Mesendoderm (in vitro differentiated cells): ENCODE measurements at places on chromosomes 1 and 21.

GRCh38 chr1:8765198-8765597, 52.2 kb downstream of the RERE start:
- no peak for DNase-seq

GRCh38 chr1:202189918-202190715, 3.5 kb upstream of the LGR6 start:
- DNase-seq, result peak; percentile 56

DNA sequence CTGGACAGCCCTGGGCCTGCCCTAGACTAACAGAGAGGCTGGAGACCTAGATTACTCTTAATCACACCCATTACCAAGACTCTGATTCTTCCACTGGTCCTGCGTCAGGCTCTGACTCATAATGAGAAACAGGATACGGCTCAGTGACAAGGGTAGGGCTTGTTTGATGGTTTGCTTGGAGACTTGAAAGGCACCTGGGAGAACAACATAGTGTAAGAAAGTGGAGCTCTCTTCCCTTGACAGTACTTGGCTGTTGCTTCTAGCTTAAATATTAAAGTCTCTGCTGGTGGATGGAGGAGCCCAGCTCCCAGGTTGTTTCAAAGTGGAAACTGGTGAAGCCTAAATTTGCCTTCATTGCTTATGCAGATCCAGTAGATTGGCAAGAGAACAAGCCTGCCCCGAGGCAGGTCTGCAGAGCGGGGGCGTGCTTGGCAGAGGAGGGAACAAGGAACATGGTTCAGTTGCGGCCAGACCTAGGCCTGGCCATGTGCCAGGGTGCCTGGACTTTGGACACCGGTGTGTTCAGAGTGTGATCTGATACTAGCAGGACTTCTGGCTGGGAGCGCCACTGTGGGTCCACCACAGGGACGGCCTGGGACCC, 480.6 kb downstream of the CAMTA1 start:
- DNase-seq, result no peak

DNA sequence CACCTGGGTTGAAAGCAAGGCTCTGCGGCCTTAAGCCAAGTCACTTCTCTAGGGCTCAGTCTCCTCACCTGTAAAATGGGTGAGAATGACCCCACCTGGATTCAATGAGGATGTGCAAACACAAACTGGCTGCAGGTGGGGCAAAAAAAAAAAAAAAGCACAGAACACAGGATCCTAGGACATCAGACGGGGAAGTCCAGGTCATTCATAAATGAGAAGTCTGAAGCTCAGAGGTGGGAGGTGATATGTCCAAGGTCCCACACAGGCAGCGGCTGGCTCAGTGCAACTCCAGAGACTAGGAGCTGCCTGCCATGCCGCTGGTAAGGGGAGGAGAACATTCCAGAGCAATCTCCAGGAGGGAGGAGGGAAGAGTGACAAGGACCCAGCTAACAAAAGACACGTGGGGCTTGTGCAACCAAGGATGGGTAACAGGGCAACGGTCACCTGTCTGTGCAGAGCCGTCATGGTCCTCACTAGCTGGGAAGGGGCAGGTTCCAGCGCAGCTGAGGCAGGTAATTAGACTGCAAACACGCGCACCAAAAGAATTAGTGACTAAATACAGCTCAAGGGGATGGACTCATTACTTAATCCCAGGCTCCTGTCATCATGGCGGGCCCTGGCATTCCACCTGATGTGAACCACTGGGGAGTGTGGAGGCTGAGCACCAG, 19.5 kb downstream of the IFFO2 start:
- DNase-seq, result peak; percentile 49

DNA sequence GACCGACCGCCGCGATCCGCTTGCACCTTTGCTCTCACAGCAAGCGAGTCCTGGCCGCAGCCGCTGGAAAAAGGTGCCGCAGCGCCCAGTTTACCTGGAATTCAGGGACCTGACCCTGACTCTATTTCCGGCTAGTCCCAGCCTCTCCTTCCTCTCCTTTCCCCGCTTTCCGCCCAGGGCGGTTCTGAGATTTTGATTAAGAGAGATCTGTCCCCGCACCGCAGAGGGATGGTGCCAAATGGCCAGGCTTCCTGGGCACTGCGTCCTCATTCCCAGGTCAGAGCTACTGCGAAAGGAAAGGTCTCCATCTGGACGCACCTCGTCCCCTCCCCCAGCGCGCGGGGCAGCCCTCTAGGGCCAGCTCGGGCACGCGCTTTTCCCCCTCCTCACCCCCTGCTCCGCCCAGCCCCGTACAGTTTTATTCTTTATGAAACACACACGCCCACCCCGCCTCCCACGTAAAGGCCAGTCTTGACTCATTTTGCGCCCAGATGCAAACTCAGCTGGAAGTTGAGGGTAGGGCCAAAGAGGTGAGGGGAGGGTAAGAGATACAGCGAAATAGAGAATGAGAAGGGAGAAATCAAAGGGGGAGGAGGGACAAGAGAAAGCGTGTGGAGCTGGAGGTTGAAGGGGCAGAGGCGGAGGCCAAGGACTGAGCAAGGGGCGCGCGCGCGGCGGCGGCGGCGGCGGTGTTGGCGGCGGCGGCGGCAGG, 411.8 kb upstream of the ESRRG start:
- DNase-seq, result peak; percentile 55

- no peak for DNase-seq
Observed at GRCh38 chr1:65401612-65402011, 18.9 kb upstream of the LEPR start.

DNA sequence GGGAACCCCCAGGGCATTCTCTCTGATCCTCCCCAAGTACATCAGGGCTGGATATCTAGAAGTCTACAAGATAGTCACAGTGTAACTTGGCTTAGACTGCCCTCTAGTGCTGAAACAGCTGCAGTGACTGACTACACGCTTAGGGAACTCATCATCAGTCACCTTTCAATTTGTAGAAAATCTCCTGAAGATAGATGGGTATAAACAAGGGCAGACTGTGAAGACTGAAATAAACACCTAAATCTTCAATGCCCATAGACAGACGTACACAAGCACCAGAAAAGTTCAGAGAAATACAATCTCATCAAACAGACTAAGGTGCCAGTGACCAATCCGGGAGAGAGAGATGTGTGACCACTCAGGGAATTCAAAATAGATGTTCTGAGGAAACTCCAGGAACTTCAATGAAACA, 46.6 kb downstream of the PACC1 start:
- DNase-seq, result peak; percentile 95

DNA sequence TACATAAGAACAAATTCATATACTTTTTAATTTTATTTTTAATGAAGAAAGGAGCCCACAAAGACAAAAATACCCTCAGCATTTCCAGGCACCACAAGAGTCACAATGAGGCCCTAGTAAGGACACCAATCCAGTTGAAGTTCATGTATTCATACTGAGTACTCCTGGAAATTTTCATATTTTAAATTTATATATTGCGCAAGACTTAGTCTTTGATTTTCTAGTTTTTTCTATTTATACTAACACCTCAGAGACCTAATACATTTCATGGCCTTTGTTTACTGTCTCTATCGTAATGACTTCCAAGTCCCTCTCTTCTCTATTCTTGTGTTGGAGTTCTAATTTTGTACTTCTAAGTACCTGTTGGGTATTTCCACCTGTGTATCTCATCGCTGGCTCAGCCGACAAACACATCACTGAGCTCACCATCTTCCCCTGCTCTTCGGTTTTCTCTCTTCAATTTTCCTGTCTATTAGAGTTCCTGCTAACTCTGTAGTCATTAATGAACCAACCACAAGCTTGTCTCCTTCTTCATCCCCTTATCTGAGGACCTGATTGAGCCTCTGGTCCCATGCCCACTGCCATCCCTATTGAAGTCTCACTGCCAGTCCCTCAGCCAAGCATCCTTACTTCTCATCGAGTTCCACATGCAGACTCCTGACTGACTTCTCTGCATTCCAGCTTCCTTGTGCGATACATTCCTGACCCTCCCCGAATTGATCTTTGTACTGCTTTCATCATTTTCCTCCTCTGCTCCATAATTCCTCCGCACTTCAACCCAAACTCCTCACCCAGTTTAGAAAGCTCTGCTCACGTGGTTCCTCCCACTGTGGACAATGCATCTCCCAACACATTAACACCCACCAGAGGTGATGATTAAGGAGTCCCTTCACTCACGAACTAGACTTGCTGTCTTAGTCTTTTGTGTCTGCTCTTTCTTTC, 17.3 kb upstream of the IRF2BP2 start:
- no peak for DNase-seq

- no peak for DNase-seq
Observed at GRCh38 chr1:190098756-190099155, 378.9 kb downstream of the BRINP3 start.

- peak; percentile 43 for DNase-seq
Observed at GRCh38 chr1:3061981-3062615, 6.9 kb upstream of the PRDM16 start.

DNA sequence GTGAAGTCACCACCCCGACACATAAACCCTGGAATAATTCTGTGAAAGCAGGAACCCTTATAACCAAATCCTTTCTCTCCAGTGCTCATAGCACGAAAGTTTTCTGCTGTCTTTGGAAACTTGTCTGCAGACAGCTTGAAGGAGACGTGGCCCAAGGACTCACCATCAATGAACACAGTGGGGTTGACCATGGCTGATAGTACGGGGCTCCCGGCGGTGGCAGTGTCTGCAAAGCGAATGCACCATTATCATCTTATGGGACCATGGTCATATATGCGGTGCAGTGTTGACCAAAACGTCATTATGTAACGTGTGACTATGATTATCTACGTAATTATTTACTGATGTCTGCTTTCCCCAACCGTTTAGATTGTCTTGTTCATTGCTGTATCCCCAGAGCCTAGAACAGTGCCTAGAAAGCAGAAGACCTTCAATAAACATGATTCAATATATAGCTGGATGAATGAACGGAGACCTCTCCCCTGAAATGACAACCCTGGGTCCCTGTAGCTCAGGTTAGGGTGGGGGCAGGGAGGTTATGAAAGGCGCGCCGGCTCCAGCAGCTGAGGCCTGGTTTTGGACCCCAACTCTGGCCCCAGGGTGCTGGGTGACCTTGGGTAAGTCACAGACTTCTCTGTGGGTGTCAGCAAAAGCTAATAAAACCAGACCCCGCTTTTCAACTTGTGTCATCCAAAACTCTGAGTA, 128.4 kb upstream of the ZBTB40 start:
- DNase-seq, result no peak

GRCh38 chr1:158071138-158071537, 77.7 kb downstream of the KIRREL1 start:
- no peak for DNase-seq

DNA sequence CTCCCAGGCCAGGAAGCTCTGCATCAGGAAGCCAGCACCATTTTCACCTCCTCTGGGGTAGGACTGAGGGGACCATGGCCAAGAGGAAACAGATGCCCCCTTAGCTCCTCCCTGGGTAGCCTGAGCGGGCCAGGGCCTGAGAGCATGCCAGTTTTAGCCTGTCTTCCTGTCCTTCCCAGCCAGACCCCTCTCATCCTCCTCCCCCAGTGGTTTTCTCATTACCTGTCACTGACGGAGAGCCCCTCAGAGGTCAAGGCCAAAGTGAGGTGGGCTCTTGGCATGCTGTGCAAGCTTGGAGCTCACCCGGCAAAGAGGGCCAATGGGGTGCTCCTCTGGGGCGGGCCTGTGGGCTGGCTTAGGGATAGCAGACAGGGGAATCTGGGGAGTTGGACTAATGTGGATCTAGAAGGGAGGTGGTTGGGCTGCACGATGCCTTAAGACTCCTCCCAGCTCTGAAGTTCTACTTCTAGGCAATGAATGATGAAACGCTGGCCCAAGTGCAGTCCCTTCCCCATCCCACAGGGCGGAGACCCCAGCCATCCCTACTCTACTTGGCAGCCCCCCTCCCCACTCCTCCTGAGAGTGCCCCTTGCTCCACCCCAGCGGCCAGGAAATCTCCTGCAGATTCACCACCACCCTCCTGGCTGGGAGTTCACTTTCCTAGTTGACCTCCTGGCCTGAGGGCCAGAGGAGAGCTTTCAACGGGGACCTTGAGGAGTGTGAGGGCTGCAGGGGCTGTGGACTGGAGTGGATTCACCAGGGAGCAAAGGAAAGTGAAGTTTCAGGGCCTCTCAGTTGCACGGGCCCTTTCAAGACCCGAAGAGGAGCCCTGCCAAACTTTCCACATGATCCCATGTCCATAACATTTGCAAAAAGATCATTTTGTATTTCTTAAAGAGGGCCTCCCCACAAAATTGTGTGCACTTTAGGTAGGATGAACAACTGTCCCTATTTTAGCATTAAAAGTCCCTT, 9.4 kb upstream of the LMNA start:
- peak; percentile 95 for DNase-seq

DNA sequence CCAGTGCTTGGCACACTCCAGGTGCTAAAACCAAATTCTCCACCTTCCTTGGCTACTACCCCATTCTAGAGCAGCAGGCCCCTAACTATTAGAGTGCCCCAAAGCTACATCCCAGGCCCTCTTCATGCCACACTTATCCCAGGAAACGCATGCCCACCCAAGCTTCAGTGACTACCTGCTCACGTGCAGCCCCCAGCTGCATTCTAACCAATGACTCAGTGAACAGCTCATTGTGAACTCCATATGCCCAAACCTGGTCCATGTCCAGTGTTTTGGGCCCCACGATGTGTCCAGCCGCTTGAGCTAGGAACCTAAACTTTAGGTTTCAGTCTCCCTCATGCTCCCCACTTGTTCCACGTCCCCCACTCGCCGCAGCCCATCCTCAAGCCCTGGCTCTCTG, 41.5 kb downstream of the NKAIN1 start:
- no peak for DNase-seq

- DNase-seq, result no peak
Observed at GRCh38 chr1:85289207-85289847, 12.9 kb upstream of the BCL10 start.

DNA sequence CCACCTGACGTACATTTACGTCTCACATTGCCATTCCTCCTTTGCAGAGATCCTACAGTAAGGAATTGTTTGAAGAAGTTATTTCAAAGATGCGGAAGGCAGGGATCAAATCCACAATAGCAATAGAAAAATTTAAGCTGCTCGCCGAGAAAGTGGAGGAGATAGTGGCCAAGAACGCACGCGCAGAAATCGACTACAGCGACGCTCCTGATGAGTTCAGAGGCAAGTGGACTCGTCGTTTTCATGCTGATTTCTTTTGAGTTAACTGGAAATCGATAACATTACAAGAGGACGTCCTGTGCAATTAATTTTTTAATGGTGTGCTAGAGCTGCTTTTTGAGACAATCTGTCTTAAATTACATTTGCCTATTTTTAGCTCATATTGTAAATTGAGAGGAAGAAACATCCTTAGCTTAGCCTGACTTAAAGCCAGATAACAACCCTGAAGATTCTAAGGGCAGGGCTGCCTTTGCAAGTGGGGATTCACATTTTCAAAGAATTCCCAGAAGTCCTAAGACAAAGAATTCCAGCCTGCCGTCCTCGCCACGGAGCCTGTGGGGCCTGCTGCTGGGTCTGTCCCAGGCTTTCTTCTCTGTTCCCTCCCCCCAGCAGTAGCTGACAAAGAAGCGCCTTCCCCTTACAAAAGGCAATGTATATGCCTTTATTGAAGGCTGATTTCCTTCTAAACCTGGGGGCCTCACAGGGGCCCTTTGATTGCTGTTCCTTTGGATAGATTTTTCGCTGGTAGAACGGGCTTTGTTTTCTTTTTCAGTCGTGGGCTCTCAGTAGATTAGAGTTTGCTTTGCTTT, 31.6 kb upstream of the KIF1B start:
- DNase-seq, result no peak
